ENCODE measurements at places on chromosomes 3 and 15. TPM values are rescaled to one million over a fixed set of nuclear protein-coding genes. Genes with fewer than 3 reads are reported as not detected.

GRCh38 chr3:48595075-48595525 lies at the start of gene COL7A1:
COL7A1 (minus strand) TSS chr3:48595329; CDS start chr3:48595159, 170 bp downstream.
- no peak for DNase-seq

DNA sequence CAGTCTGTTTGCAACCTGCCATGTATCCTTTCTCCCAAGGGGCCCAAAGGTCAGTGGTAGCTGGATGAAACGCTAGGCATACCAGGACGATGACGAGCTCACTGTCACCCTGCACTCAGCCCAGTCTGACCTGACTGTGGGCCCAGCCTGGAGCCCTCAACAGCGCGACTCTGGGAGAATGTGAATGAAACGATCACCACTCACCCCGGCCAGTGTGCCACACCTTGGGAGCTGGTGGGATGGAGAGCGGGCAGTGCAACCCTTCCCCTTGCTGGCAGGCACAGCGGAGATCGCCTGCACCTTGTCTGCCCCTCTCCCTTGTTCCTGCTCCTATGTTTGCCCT lies 27.2 kb downstream of the SRPRB start:
- no peak for DNase-seq

The DUOXA2 gene
- total RNA-seq, result not detected

DNA sequence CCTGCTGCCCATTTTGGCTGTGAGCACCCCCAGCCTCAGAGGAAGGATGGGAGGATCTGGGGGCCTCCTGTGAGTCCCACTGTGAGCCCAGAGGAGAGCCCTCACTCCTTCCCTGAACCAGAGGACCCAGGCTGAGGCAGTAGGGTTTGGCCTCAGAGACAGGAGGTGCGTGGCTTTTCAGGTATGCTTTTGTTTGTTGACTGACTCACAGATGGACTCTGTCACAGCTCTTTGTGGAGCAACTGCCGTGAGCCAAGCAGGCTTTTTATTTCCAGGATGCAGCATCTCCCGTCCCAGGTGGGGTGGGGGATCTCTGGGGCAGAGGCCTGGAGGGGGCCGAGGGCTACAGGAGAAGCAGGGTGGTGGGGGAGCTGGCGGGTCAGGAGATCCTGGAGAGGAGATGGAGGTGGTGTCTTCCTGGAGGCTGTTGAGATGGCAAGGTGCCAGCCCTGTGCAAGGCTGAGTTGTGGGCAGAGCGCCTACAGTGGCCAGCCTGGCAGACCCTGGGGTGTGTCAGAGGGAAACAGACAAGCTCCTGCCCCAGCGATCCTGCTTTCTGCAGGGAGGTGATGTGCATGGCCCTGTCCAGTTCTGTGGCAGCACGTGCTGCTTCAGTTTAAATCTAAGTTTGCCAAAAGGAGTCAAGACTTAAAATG lies 24.0 kb downstream of the PLXNA1 start:
- DNase-seq, result no peak

The APOD gene
- not detected for total RNA-seq

DNA sequence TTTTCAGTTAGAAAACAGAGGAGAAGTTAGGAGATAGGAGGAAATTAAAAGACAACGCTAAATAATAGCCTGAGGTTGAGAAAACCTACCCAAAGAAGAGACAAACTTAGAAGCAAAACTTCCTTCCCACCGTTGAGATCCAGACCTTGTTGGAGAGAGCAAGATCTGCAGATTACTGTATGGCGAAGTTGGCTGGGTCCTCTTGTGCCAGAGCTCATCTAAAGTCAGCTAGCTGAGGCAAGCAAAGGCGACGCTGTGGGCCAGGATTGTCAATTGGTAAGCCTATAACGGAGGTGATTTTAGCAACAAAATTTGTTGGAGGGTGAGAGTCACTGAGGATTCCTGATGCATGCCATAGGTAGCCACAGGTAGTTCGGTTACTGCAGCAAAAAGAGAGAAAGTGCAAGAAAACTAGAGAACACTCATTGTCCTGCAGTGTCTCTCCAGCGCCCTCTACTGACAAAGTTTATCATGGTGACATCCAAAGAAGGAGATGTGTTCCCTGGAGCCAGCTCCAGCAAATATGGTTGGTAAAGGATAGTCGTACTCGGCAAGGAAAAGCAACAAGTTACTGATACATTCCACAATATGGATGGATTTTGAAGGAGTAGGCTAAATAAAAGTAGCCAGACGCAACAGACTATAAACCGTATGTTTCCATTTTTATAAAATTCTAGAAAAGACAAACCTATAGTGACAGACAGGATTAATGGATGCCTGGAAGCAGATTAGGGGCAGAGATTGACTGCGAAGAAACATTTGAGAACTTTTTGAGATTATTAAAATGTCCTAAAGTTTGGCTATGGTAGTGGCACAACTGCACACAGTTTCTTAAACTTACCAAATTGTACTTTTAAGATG lies 9.8 kb upstream of the OR5K4 start:
- no peak for DNase-seq

GRCh38 chr15:53757906-53758305 lies 1.6 kb downstream of the WDR72 start:
- DNase-seq, result no peak

GRCh38 chr3:133853925-133854227 lies 41.8 kb downstream of the RAB6B start:
- DNase-seq, result no peak

DNA sequence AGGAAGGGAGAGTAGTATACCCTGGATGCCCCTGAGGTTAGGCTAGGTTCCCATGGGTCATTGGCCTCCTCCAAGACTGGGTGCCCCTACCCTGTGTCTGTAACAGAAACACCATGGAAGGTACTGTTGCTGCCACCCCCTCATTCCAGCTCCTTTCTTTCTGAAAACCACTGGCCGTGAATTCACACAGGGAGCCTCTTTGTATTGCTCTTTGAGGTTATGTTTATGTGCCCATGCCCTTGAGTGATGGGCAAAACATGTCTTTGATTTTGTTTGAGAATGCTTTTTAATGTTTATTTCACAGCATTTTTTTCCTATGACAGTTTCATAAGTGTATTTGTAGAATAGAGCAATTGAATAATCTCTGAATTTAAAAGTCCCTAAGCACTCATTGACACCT lies 79.7 kb downstream of the RARB start:
- DNase-seq, result no peak

GRCh38 chr3:2377281-2377680 lies 278.6 kb downstream of the CNTN4 start:
- no peak for DNase-seq

GRCh38 chr3:2568929-2569328 lies 470.3 kb downstream of the CNTN4 start:
- no peak for DNase-seq

The CLSTN2 gene
- total RNA-seq, result not detected

DNA sequence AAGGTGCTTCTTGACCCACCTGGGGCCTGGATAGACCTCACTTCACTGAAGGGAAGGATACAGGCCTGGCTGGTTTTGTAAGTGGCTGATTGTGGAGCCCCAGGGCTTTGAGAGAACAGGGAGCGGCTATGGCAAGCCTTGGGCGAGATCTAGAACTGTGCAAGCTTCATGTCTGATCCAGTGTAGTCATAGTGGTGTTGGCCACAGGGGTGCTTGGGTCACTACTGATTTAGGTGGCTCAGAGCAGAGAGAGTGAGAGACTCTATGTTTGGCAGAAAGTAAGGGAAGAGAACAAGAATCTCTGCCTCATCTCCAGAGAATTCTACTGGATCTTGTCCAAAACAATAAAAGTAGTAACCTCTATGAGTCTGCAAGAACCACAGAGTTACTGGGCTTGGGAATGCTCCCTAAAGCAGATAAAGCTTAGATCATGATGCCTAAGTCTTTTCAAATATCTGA lies 394.2 kb upstream of the EPHA3 start:
- no peak for DNase-seq

The COL6A5 gene
- total RNA-seq, result not detected

GRCh38 chr3:186917512-186918312 lies 12.6 kb upstream of the ST6GAL1 start:
- no peak for DNase-seq

The LRRC28 gene
- total RNA-seq, result 14.2 TPM

- no peak for DNase-seq
Observed at GRCh38 chr3:8931342-8931741, 31.9 kb downstream of the RAD18 start.

DNA sequence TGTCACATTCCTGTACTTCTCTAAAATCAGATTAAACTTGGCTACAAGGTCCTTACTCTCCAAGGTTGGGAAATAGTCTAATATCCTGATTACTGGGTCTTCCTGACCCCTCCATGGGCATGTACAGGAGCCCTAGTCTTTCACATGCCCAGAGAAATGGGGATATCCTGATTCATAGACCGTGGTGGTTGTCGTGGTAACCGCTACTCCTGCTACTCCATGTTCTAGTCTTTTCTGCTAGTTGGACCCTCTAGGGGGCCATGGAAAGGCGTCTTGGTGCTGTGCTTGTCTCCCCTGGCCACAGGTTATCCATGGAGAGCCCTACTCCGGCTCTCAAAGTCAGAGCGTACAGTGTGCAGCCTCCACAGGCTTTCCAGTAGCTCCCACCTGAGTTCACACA lies 13.1 kb upstream of the ZBTB38 start:
- no peak for DNase-seq
